ENCODE measurements at places on chromosomes 5 and 9.

GRCh38 chr5:128757196-128757959 lies 207.9 kb upstream of the SLC27A6 start:
- DNase-seq, result no peak

- DNase-seq, result no peak
Observed at GRCh38 chr5:135993335-135993879, 35.4 kb upstream of the TGFBI start.

DNA sequence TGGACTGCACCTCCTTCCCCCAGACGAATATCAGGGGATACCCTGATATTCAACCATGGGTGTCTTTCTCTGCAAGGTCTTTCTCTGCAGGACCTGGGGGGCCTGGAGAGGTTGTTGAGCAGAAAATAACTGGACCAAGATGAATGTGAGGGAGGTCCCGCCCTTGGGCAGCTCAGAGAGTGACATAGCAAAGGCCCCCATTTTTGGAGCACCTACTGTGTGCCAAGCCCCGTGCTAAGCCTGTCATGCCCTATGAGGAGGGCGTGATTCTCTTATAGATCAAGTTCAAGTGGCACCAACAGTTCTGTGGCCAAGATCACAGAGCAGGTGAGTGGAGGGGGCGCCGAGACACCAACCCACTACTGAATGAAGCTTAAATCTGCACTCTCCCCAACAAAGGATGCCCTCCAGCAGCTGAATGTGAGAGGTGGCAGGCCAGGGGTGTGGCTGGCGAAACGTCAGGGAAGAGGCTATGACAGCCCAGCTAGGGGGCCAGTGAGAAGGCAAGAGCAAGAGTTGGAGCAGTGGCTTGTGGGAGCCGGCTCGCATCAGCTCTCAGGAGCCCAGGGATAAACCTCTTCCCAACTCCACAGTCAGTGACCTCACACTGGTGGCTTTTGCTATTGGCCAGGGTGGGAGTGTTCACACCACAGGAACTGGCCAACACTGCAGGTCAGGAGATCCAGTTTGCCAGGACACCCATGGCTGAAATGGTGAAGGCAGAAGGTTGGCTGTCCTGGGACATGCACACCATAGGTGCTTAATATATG lies 5.3 kb downstream of the SARDH start:
- no peak for DNase-seq

DNA sequence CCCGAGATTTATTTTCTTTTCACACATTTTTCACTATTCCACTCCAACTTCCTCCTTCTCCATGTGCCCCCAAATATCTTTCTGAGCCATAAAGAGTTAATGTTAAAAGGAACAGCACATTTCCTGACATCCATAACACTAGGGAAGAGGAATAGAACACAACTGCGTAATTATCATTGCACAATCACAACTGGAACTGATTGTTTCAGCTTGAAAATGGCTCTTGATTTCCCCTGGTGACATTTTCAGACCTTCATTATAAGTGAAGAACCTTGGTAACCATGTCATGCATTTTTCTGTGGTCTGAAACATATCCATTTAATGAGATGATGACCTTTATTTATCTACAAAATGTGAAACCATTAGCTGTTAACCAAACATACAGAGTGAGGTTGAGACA lies 82.4 kb downstream of the PCSK1 start:
- DNase-seq, result no peak

DNA sequence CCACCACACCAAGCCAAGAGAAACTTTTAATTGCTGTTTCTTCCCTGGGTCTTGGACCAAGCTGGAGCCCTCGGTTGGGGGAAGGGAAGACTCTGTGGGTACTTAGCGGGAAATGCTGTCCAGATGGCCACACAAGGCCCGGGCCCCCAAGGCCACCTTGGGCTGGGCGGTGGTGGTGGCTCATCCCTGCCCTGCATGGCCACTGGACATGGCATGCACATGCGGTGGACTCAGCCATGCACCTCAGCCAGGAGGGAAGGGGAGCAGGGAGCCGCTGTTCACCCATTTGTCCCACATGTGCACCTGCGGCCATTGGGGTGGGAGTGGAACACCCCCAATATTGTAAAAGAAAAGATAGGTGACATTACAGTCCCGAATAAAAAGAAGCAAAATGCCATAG lies 72.4 kb downstream of the RGMB start:
- no peak for DNase-seq

DNA sequence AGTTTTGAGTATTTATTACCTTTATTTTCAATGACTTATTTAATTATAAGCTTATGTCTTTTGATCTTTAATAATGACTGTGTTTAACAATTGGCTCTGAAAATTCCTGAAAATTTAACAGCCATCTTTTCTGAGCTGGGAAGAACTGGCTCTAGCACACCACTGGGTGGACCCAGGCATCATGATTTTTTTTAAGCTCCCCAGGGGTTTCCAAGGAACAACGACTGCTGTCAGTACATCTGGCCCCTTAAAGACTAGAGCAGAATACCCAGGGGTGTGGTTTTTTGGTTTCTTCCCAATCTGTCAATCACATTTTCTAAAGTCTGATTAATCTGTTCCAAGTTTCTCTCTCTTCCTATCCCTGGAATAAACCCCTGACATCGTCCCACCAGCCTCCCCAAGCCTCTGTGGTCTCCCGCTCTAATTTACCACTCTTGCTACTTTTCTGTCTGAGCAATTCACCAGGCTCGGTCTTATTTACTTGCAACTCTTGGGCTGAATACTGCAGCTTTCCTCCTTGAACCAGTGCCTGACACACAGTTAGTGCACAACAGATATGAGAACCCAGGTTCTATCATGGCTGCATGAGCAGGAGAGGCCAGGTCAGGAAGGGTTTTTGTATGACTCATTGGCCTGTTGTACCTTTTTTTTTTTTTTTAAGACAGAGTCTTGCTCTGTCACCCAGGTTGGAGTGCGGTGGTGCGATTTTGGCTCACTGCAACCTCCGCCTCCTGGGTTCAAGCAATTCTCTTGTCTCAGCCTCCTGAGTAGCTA lies 321.9 kb downstream of the ZSWIM6 start:
- DNase-seq, result peak; percentile 76

GRCh38 chr5:107474716-107475489 lies 195.8 kb downstream of the EFNA5 start:
- DNase-seq, result peak; percentile 98

- DNase-seq, result peak; percentile 100
Observed at GRCh38 chr5:150789943-150790611, 11.5 kb downstream of the SMIM3 start.

DNA sequence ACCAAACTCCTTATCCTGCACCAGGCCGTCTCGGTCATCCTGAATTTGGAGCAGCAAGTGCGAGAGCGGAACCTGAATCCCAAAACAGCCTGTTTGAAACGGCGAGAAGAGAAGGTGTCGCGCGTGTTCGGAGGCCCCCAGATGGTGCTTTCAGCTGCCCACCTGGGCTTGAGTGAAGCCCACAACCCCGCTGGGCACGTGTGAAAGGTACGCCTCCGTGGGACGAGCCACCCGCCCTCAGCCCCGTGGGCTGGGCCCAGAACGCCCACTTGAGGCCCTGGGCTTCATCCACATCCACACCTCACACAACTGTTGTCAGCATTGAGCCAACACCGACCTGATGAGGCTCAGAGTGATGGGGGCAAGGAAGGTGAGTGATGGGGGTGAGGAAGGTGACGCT lies 72.8 kb downstream of the INSL6 start:
- no peak for DNase-seq

GRCh38 chr5:82255844-82256243 lies 22.3 kb downstream of the RPS23 start:
- DNase-seq, result no peak

DNA sequence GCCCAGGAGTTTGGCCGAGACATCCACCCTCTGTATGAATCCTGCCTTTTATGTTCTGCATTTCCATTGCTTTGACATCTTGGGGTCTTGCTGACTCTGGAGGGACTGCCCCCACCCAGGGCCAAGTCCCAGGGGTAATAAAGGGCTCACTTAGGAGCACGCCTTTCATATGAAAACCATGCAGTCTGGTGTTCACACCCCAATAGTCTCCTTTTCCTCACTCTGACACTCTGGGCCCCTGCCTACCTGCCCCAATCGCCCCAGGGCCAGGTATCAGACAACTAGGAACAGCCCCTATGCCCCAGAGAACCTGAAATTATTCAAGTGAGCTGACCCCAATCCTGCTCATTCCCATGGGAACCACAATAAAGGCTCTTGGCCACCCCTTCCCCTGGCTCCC lies 33.1 kb upstream of the RAPGEF1 start:
- DNase-seq, result no peak

DNA sequence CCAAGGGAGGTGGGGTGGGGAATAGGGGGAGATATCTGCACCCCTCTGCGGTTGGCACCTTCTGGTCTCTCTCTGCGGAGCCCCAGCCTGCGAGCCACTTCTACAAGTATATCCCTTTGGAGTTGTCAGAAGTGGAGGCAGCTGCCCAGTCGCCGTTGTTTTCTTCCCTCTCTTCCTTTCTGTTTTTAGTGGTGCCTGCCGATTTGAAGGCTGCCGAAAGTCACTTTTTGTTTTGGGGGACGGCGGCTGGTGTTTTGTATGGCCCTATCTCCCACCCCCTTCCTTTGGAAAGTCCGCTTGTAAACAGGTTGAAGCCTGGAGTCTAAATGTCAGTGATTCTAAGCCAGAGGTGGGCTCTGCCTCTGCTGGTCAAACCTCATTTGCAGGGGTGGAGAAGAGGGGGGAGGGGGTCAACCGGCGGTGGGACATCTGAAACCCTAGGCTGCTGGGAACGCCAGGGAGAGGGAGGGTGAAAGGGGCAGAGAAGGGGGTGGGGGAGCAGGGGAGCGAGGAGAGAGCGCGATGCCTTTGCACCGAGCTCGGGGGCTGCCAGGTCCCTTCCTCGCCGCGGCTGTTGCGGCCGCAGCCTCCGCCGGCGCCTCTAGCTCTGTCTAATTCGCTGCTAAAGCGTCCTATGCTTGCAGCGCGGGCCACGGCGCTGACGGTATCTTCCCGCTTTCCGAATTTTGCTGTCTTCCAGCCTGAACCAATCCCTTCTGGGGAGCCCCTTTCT lies at the start of gene FGF10:
TSS of gene FGF10 (minus strand) at position 331 of the 733 bp plus-strand sequence. CDS start 738 bp downstream, outside the sequence.
- DNase-seq, result no peak

GRCh38 chr5:1029282-1029944 lies 20.8 kb downstream of the NKD2 start:
- no peak for DNase-seq

GRCh38 chr5:159120446-159120845 lies 20.7 kb upstream of the EBF1 start:
- DNase-seq, result no peak

GRCh38 chr5:95760273-95761191 lies 29.4 kb downstream of the RHOBTB3 start:
- peak; percentile 98 for DNase-seq

DNA sequence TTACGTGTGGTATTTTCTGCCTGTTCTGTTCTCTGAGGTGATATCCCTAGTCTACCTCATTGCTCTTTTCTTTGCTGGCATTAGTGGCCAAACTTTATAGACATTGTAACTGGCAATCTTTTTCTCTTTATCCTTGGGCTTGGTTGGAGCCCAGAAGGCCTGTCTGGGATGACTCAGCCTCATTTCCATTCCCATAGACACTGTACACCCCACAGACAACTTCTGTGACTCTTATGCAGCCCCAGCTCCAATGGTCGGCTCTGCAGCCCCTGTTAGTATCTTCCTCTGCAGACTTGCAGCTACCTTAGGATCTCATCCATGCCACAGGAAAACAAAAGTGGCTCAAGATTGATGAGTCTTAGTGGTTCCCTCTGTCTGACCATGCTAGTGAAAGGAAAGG lies 79.8 kb downstream of the CFAP95 start:
- peak; percentile 42 for DNase-seq

DNA sequence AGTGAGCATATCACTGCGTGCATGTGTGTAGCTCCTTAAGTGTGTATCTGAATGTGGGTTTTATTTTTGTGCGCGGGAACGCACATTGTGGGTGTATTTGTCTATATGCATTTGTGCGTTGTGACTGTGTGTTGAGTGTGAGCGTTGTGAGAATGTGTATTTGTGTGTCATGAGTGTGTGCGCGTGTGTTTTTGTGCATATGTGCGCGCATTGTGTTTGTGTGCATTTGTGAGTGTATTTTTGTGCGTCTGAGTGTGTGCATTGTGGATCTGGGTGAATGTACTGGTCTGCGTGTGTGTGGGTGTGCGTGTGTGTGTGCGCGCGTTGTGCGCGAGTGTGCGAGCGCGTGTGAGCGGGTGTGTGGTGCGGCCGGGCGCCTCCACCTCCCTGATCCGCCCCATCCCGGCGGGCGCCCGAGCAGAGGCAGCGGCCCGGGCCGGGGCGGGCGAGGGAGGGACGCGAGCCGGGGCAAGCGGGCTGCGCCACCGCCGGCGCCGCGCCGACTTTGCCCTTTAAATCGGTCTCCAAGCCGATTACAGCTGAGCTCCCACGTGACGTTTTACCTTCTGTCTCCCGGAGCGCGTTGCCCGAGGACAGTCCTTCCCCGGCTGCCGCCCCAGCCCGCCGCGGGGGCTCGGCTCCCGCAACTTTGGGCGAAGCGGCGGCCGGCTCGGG lies at the start of gene RASGRF2:
TSS of gene RASGRF2 (plus strand) at position 596 of the 675 bp plus-strand sequence. CDS start 376 bp downstream, outside the sequence.
- DNase-seq, result peak; percentile 31

DNA sequence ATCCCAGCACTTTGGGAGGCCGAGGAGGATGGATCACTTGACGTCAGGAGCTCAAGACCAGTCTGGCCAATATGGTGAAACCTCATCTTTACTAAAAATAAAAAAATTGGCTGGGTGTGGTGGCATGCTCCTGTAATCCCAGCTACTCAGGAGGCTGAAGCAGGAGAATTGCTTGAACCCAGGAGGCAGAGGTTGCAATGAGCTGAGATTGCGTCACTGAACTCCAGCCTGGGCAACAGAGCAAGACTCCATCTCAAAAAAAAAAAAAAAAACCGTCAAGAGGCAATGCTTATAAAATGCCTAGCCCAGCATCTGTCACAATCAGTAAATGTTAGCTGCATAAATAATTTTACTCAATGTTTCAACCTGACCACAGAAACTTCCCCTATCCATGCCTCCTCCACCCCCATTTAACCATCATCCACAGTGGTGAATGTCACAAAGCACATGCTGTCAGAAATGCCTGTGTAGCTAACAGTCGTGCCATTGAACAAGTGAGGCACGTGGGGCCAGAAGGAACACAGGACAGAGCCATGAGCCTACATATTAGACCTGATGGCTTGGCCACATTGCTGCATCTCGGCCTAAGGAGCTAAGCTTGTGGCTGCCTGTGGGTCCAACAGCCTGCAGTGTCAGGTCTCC lies 16.8 kb upstream of the TCOF1 start:
- DNase-seq, result no peak

DNA sequence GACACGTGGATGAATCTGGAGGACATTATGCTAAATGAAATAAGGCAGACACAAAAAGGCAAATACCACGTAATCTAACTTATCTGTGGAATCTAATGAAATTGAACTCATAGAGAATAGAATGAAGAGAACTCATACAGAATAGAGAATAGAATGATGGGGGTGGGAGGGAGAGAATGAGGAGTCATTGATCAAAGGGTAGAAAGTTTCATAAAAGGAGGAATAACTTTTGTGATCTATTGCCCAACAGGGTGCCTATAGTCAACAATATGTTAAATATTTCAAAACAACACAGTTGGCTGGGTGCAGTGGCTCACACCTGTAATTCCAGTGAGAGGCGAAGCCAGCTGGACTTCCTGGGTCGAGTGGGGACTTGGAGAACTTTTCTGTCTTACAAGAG lies 54.9 kb upstream of the ZNF169 start:
- DNase-seq, result no peak
